ENCODE measurements at places on chromosomes 6 and 20.
A peak's percentile ranks its signal among the peaks of the same experiment; 100 is the strongest.

- no peak for DNase-seq
Observed at GRCh38 chr6:106903299-106903698, 71.2 kb downstream of the CD24 start.

DNA sequence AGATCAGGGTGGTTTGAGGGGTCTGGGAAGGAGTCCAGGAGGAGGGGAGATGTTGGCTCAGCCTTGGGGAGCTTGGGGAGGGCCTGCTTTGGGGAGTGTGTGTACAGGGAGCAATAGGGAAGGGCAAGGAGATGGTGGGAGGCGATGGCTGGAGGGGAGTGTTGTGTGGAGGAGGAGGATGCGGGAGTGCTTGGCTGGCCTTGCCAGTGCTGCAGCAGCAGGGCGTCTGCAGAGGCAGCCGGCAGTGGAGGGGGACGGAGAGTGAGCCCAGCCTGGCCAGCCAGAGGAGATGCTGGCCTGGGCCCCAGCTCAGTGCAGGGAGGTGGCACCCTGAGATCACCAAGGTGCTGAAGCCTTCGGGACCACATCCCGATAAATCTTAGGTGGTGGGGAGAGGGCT is 3.9 kb downstream of the IP6K3 start:
- DNase-seq, result no peak

DNA sequence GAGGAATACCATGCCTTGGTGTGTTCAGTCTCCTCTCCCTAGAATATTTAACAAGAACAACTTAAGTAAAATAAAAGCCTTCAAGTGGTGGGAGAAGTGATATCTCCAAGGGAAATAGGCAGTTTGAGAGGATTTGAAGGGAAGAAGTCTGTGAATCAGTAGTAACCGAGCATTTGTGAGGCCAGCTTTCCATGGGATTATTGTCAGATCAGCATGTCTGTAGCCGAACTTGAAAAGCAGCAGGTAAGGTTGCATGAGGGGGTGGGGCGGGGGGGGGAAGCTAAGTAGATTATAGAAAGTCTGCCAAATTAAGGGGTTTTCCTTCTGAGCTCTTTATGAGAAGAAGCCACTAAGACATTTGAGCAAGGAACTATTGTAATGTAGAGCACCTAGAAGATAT is 92.6 kb downstream of the GRIK2 start:
- no peak for DNase-seq

DNA sequence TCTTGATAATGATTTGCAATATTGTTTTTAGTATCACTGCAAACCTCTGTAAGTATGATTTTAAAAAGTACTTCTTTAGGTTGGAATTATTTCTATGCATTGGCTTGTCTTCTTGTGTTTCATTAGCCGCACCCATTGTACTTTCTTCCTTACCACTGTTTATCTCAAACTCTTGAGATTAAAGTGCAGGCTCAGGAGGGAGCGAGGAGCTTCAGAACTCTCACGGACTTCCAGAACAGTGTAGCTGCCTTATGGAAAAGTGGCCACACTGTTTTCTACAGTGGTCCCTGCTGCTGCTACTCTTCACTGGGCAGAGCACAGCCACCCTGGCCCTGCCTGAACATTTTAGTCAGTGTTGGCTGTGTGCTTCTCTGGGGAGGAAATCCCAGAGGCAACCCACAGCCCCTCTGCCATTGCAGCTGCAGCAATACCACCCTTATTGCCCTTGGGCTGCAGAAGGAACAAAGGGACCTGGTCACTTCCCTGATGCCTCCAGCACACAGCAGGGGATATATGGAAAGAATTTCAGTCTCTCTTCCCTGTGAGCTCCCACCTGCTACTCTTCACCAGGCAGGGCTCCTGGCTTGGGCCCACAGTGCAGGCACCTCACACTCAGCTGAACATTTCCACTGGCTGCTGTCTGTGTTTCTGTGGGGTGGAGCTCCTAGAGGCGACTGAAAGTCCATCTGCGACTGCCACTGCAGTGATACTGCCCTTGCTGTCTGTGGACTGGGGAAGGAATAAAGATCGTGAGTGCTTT is 91.7 kb upstream of the MAP3K4 start:
- no peak for DNase-seq

DNA sequence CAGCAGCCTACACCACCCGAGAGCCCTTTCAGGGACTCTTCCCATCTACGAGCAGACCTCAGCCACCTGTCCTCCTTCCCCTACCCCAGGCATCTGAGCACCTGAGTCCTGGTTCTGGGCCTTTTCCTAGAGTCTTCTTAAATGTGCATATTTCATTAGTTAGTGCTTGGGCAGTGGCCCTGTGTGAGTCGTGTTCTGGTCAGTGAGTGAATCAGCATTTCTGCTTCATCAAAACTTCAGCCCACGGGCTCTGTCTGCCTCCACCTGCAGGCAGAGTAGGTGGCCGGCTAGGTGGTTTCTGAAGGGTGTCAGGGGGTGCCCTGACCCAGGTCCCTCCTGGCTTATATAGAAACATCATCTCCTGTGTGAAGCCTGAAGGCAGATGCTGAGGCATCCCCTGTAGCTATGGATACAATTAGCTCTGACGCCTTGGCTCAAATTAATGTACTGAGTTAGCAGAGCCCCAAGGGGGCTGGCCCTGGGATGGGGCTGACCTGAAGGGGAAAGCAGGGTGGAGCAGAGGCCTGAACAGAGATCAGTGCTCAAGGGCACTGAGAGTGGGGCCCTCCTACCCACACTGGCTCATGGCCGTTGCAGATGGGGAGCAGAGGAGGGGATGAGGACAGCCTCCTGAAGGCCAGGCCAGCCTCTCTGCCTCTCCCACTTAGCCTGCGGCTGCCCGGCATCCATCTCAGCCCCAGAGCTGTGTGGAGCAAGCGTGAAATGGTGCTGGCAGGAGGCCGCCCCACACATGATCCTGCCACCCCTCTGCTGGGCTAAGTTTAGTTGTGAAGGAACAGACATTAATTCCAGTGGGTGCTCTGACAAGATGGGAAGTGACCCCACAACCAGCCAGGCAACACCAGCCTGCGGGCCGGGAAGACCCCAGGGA is 13.6 kb downstream of the IP6K3 start:
- no peak for DNase-seq

DNA sequence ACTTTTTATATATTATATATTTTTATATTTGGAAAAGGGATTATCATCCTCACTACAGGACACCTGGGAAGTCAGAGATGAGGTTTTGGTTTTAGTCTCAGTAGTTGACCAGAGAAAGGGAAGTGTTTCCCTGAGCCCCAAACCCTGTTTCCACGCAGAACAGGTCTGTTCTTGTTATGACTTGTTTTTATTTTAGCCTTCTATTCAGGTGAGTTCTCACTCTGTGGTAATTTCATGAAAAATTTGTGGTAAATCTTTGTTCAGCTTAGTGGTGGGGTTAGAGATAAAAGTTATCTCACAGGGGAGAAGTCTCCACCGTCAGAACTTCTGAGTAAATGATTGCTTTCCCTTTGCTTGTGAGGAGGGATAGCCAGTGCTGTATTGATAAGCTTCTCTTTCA is 224.9 kb downstream of the FARS2 start:
- DNase-seq, result peak; percentile 50

- no peak for DNase-seq
Observed at GRCh38 chr6:5738211-5738610, 268.5 kb downstream of the NRN1 start.

DNA sequence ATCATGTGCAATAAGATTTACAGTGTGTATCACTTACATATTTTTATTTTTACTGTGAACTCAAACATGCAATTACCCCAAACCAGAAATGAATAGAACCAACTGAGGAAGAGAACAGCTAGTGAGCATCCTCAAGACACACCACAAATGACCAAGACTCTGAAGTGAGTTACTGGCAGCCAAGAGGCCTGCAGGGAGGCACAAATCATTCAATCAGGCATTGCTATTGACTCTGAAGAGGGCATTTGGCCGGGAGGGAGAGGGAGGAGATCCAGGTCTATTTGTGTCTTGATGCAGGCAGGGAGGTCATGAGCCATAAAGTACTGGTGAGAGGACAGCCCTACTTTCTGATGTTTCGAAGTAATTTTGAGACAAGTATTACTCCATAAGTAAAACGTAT is 257.7 kb downstream of the BCKDHB start:
- DNase-seq, result no peak

GRCh38 chr6:55670850-55671413 is 91.9 kb upstream of the HMGCLL1 start:
- DNase-seq, result no peak

DNA sequence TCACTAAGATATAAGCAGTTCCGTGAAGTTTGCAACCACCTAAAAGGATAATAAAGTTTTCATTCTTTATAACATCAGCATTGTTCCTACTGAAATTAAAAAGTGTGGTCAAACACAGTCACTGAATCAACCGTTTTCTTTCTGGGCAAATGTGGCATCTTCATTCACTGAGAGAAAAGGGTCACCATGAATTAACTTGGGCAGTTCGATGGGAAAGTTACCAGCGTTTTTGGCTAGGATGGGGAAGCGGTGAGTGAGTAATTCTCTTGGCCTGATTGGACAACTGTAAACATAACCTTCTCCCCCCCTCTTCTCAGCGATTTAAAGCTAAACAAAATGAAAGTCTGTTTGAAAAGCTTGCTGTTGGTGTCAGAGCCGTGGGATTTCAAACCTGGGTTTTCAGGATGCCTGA is 181.8 kb downstream of the SASH1 start:
- no peak for DNase-seq

DNA sequence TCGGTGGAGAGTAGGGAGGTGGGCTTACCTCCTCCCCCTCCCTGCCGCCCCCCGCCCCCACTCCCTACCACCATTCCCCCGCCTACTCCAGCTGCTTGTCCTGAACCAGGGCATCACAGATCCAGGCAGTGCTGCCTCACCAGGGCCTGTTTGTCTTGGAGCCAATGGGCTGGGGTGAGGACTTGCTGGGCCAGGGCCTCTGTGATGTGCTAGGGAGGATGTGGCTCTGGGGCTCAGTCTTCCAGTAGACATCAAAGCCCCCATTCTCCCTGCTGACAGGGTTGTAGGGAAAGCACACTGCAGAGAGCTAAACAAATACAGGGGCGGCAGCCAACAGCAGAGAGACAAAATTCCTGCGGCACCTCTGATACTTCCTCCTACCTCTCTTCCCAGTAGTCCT is 48.2 kb upstream of the NXT1 start:
- no peak for DNase-seq

DNA sequence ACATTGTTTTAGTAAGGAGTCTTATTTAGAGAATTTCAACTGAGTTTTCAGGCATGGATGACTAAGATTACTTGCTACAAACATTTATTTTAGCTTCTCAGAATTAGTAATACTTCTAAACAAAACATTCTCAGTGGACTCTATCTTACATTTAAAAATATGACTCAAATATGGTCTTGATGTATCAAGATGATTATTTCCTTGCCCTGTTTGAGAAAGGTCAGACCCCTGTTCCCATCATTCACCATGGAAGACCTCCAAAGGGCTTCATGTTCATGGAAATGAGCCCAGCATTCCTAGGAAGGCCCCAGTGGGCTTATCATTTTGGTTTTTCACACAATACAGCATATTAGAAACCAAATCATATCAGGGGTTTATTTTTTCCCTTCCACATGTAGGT is 24.6 kb upstream of the TRPC4AP start:
- no peak for DNase-seq

DNA sequence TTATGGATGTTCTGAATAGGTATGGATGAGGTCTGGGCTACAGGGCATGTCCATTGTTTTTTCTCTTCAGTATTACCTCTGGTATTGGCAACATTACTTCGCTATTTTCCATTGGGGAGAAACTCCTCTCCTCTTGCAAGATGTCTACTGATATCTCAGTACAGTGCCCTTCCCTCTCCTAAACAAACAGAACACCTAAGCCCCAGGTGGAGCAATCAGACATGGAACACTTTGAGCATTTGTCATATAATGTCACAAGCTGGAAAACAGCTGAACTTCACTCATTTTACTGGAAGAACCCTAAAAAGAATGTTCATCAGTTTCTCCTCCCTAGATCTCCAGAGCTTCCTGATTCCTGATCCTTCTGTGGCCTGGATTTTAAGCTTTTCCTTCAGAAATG is 339.8 kb downstream of the FRK start:
- no peak for DNase-seq

GRCh38 chr6:36776167-36776566 is 63.1 kb downstream of the CPNE5 start:
- no peak for DNase-seq

GRCh38 chr6:34218691-34219090 is 18.0 kb upstream of the HMGA1 start:
- DNase-seq, result no peak

DNA sequence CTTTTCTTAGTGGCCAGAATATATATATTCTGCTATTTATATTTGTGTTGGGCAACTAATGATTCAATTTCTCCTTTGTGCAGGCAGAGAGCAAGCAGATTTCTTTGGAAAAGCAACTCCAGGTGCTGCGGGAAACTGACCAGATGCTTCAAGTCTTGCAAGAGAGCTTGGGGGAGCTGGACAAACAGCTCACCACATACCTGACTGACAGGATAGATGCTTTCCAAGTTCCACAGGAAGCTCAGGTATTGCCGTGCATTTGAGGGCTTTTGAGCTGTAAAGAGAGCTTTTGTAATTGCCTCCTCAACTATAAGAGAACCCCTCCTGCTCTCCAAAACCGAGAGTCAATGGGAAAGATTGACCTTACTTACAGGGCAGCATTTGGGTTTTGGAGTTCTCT is 203.5 kb downstream of the UTRN start:
- DNase-seq, result no peak

- DNase-seq, result no peak
Observed at GRCh38 chr6:146814148-146814750, 215.5 kb downstream of the ADGB start.

GRCh38 chr6:130776287-130776925 is 50.8 kb upstream of the SMLR1 start:
- peak; percentile 59 for DNase-seq

DNA sequence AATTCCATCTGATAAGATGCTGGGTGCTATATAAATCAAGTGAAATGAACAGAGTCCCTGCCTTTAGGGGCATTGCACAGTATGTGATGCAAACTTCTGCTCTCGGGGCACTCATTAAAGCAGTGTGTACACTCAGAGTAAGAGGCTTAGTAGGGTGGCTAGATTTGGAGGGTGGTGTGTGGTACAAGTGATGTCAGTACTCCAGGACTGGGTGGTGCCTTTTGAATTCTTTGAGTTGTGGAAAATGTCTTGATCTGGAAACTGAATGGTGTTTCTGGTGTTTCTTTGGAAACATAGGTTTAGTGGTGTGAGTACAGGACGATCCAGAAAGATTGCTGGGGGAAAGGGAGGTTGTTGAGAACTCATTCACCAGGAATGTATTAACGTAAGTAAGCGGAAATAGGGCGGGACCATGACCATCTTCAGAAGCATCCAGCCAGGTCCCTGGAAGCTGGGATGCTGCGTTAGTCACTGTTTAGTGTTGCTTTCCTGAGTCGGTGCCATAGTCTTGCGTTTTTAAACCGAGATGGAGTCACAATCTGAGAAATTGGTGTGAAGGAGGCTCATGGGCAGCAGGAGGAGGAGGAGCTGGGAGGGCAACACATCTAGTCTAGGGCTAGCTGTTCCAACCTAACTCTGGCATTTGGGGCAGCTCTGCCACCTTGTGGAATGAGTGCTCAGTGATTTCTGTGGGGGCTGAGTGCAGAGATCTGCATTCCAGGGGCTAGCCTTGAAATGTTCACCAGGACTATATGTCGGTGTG is 70.3 kb downstream of the SCAND1 start:
- peak; percentile 54 for DNase-seq
